ENCODE measurements at places on chromosomes 13 and 19.

- DNase-seq = no peak
Observed at GRCh38 chr19:38245826-38246498, 10.2 kb downstream of the PPP1R14A start.

GRCh38 chr19:8487137-8487851, 15.1 kb downstream of the PRAM1 start:
- peak; percentile 57 for DNase-seq

DNA sequence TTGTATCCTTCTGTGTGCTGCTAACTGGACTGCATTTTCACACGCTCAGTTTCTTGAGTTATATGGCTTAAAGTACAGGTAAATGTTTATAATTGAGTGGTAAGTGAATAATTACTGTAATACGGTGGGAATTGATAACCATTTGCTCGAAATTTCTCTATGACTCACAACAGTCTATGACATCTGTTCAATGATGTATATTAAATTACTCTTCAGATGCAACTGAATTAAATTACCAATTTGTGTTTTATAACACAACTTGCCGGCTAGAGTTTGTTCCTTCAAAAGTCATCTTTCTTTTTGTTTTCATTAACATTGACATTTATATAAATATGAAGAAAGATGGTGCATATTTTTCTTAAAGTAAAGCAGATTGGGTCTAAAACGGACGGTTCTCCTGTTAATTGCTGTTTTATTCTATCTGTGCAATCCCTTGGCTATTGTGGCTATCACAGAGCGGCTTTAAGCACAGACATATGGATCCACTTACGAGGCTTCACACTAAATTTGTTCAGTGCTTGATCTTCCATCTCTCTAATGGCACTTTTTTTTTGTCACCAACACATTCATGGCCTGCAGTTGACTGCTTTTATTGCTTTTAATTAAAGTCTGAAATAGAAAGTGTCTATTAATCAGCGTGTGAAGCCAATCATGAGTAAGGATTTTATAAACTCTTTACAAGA, 1291.6 kb upstream of the SLC10A2 start:
- no peak for DNase-seq

DNA sequence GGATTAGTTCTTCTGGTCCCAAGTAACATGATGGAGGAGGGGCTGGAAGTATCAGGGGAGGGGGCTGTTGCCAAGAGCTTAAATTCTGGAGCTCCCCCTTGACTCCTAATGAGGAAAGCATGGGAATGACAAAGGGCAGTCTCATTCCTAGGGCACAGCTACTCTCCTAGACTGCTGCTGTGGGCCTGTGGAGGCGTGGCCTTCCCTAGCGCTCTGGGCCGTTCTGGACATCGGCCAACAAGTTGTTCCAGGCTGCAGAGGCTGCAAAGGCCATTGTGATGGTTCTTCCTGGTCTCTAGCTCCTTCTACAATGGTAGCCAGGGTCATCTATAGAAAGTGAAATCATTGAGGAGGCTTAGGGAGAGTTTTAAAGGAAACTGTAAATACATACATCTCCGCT, 916.6 kb downstream of the DIAPH3 start:
- no peak for DNase-seq

All from stimulated activated naive CD8-positive, alpha-beta T cell treated with anti-CD3 and anti-CD28 coated beads, Interleukin-15, Interleukin-2, amounts not matched to agents 100 U/mL and 50 U/mL, for 24 hours (primary cell).